HT1080 (cell line): ENCODE measurements at places on chromosomes 16 and 17.

GRCh38 chr17:773467-774312 lies 8.4 kb downstream of the GLOD4 start:
- DNase-seq, result no peak

DNA sequence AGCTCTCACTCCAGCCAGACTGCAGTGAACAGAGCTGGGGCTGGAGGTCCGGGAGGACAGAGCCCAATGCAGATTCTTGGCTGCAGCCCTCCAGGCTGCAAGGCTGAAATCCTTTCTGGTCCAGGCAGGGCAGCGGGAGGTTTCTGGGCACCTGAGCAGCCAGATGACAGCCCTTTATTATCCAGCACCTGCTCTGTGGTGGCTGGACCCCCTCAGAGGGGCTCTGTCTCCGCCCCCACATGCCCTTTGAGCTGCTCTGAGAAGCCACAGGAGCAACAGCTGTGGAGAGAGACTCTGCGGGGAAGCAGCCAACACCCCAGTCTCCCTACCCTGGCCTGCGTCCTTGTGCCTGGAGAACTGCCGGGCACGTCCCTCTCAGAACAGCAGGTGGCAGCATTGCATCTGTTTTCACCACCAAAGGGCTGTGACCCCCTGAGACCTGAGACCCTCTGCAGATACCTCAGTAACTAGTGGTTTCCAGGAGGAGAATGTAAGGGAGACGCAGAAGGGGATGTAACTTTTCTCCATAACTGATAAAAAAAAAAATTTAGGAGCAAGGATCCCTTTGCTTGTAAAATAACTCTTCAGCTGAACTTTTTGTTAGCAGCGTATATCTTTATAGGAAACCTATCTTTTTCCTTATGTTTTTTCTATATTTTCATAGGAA lies 3.7 kb upstream of the CNP start:
- peak; percentile 54 for DNase-seq

- DNase-seq, result no peak
These were observed 31.8 kb downstream of the BEAN1 start for GRCh38 chr16:66458853-66459252.

DNA sequence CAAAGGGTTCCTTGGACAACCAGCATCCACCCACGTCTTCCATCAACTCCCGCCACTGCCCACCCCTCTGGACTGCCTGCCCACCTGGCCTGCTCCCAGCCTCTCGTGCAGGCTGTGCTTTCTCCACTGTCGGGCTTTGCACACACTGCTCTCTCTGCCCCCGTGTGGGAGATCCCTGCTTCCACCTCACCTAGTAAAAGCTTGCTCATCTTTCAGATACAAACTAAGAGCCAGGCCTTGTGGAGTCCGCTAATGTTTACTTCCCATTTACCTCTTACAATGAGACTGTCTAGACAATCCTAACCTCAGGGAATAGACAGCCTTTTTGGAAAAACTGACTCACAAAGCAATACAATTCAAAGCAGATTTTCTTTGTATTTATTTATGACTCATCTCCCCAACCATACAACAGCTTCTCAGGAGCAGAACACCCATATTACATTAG lies 67.6 kb downstream of the USP31 start:
- peak; percentile 22 for DNase-seq

DNA sequence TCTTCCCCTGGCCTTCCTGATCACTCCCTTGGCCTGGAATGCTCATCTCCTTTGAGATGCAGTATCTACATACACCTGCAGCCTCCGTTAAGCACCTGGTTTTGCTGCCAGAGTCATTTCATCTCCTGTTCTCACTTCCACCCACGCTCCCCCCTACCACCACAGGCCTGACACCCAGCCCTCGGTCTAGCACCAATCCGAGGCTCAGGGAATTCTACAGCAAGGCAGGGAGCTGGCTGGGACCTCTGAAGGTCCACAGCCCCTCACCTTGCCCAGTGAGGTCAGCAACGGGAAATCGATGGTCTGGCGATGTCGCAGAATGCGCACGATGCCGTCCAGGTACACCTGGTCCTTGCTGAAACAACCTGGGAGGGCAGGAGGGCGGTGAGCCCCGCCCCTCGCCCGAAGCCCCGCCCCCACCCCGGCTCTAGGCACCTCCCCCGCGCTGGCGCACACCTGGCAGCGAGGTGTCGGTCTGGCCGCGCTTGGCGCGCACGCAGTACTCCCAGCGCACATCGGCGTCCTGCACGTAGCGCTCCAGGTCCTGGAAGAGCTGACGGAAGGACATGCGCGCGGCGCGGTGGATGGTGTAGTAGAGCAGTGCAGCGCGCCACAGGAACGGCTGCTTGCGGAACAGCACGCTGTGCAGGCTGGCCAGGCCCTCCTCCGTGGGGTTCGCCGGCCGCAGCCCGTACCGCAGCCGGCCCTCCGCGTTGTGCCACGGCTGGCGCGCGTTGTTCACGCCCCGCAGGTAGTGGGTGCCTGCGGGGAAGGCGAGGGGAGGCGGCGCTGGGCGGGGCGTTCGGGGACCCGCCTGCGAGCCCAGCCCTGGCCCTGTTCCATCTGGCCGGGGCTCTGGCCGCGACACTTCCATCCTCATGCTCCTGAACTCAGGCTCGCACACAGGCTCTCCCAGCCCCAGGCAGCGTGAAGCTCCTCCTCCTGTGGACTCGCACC lies 5.7 kb downstream of the MATCAP1 start:
- no peak for DNase-seq

GRCh38 chr17:73559532-73559931 lies 84.7 kb downstream of the SDK2 start:
- no peak for DNase-seq
